ENCODE measurements at places on chromosomes 7 and 10.

DNA sequence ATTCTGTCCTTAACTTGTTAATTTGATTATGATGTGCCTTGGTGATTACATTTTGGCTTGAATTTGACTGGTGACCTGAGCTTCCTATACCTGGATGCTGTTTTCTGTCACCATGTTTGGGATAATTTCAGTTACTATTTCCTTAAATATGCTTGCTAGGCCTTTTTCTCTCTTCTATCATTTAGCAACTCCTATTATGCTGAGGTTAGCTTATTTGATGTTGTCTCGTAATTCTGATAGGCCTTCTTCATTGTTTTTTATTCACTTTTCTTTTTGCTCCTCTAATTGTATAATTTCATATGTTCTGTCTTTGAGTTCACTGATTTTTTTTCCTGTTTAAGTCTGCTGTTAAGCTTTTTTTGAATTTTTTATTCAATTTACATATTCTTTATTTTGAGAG is 184.9 kb downstream of the ITGB1 start:
- no peak for DNase-seq

DNA sequence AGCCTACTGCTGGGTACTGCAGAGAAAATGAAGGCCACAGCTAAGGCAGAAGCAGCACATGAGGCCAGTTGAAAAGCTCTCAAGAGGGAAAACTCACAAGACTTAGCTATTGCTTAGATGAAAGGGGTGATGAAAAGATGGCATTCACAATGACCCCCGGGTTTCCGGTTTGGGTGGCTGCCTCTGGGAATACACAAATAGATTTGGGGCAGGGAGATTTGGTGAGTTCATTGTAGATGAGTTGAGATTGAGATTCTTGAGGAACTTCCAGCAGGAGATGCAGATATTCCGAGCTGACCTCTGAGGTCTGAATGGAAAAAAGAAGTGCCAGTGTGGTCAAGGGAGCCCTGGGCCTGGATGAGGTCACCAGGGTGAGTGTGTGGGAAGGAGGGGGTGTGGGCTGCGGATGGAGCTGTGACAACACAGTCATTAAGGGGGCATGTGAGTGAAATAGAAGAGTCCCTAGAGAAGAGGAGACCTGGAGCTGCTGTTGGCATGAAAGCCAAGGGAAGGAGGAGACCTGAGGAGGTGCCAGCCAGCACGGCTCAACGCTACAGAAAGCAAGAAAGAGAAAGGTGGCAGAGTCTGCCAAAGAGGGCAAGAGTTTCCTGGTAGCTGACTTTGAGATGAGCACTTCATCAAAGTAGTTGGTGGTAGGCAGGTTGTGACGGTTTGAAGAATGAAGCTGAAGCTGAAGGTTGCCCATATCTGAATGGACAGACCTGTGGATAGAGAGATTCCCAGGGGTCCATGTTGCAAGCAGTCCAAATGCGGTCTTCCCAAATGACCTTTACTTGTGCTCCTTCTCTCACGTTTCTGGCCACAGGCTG is 43.7 kb downstream of the HIF1AN start:
- DNase-seq: no peak

GRCh38 chr10:122261584-122261983 is 9.5 kb upstream of the BTBD16 start:
- no peak for DNase-seq

- no peak for DNase-seq
Measured at GRCh38 chr7:129671266-129671665, 59.7 kb downstream of the NRF1 start.

DNA sequence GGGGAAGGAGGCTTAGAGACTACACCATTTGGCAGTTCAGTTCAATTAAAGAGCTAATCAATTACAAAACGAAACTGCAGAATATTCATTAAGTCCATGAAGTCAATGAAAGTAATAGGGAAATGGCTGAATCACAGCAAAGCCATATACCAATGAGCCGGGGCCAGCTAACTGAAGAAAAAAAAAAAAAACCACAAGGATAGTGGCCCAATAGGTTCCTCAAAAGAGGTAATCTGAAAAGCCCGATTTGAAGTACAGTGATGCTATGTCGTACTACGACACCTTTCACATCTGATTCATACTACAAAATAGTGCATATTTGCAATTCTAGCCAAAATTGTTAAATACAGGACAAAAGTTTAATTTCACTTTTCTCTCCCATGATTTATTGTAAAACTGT is 2.5 kb downstream of the ARHGAP12 start:
- no peak for DNase-seq

GRCh38 chr7:2269991-2270460 is 28.0 kb downstream of the NUDT1 start:
- no peak for DNase-seq

- DNase-seq: no peak
Measured at GRCh38 chr10:30111340-30112022, 52.1 kb upstream of the JCAD start.

GRCh38 chr7:104185346-104185745 is 22.5 kb downstream of the ORC5 start:
- DNase-seq: no peak

DNA sequence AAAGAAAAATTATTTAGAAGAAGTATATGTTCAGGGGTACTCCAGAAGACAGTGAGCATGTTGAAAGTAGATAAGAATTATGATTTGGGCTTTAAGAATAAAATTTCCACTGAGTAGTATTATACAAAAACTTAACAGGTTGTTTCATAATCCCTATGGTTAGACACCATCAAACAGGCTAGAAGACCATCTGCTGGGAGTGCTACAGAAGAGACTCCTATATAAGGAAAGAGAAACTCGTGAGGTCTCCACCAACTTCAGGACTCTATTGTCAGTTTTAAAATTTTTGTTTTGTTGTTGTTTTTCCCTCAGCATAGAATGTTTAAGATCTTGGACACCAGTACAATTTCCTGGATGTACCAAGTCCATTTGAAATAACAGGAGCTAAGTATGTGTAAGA is 13.1 kb downstream of the DNAJC1 start:
- no peak for DNase-seq

DNA sequence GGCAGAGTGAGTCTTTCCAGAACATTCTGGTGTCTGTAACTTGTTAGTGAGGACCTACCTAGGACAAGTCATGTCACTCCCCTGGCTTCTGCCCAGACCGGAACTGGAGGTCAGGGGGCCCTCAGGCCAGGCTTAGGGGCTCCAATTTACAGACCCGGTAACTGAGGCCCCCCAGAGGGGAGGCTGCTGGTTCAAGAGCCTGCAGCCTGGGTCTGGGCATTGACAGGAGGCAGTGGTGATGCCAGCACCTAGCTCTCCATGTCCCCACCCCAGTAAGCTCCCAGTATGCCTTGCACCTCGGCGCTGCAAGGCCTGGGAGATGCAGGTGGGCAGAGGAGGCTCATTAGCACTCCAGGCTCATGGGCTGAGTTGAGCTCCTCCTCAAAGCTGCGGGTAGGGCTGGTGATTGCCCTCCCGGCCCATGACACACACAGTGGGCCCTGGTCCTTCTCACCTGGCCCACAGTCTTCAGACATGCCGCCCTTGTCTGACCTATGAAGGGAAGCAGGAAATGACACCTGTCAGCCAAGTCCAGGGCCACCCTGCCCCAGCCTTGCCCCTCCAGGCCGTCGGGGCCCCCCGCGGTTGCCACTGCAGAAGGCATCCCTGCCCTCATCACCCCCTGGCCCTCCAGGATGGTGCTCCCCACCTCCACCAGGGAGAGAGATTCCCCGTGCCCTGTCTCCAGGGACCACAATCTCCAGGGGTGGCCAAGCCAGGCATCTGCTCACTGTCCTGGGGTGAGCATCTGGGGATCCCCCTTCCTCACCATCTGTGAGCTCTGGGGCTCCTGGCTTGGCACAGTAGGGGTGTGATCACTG is 88.3 kb upstream of the TMEM248 start:
- DNase-seq: no peak

DNA sequence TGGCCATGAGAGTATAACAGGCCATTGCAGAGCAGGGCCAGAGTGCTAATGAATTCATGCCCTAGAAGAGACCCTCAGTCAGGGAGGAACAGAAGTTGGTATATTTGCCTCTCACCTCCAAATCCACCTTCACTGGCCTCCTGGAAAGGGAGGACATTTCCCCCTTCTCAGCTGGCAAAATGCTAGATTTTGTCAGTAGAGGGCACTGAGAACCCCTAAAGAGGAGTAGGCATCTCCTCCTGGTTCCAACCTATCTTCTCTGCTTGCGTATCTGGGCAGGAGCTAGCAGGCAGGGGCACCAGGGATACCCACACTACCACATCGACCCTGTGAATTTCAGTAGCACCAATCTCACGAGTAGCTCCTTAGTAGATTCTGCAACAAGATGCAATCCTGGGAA is 79.8 kb upstream of the GHITM start:
- no peak for DNase-seq

DNA sequence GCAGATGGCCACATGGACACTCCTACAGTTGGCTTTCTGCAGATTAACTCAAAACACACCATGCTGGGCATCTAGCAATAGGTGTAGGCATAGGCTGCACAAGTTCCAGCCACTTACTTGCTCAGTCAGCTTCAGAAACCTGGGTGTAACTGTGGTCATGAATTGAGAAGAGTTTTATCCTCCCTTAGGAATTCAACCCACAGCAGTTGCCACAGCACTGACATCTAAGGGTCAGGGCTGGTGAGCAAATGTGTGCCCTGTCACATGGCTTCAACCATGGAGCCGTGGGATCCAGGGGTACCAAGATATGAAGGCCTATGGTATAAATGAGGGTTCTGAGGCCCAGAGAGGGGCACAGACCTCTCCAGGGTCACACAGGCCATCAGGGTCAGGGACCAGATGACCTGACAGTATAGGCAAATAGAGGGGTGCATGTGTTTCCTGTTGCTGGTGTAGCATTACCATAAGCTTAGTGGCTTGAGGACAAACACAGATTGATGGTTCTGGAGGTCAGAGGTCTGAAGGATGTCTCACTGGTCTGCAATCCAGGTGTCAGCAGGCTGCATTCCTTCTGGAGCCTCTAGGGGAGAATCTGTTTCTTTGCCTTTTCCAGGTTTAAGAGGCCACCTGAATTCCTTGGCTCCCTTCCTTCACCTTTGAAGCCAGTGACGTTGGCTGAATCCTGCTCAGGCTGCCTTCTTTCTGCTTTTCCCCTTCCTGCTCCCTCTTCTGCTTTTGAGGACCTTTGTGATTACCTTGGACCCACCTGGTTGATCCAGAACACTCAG is 24.1 kb downstream of the MINDY4 start:
- DNase-seq: no peak

- DNase-seq: no peak
Measured at GRCh38 chr10:116257785-116258184, 15.2 kb downstream of the GFRA1 start.

GRCh38 chr7:156780724-156781455 is 112.1 kb downstream of the LMBR1 start:
- no peak for DNase-seq

DNA sequence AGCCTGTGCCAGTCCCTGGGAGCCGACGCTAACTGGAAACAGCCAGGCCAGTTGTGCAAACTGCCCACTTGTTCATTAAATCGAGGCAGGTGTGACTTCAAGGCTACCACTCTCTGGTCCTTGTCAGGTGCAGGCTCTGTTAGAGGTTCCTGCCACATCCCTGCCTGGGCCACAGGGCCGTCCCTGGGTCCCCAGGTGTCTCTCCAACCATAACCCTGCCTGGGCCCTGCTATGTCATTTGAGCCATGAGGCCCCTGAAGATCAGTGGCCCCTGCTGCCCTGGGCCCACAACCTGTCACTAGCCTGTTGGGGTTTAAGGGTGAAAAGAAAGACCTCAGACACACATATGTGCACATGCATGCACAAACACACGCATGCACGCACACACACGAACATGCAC is 326.9 kb downstream of the TNS3 start:
- no peak for DNase-seq

DNA sequence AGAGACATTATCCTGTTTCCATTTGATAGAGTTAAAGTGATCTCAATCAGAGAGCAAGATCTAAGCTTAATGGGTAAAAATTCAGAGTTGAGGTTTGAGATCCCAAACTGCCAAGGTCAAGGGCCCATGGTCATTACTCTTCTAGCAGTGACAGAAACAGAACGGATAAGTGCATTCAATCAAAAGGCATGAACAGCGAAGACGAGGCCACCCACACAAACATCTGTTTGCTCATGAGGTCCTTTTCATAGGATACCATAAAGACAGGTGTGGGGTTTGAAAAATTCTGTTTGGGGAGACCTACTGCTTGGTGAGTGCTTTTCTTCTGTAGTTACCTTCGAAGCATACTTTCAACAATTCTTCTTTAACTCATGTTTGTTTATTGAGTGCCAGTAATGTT is 58.3 kb downstream of the SEMA3C start:
- no peak for DNase-seq

- no peak for DNase-seq
Measured at GRCh38 chr10:128209862-128210214, 83.6 kb upstream of the MKI67 start.

- DNase-seq: no peak
Measured at GRCh38 chr7:133053321-133053891, 28.5 kb downstream of the CHCHD3 start.

- DNase-seq: no peak
Measured at GRCh38 chr7:154371424-154371823, 319.2 kb downstream of the DPP6 start.

GRCh38 chr7:50718311-50718710 is 64.4 kb downstream of the GRB10 start:
- DNase-seq: no peak

DNA sequence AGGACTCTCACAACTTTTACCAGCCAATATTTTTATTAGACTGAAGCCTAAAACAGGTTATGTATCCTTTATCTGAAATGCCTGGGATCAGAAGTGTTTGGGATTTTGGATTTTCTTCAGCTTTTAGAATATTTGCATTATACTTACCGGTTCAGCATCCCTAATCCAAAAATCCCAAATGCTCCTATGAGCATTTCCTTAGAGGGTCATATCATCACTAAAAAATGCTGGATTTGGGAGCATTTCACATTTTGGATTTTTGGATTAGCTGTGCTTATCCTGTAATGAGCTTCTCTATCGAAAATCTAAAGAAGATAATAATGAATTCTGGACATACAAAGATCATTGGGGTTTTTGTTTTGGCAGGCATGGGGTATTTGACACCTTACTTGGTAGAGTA is 53.0 kb downstream of the RALA start:
- no peak for DNase-seq

GRCh38 chr10:62317257-62317656 is 48.6 kb upstream of the RTKN2 start:
- no peak for DNase-seq

GRCh38 chr7:30436518-30436917 is 42.1 kb downstream of the NOD1 start:
- DNase-seq: no peak

DNA sequence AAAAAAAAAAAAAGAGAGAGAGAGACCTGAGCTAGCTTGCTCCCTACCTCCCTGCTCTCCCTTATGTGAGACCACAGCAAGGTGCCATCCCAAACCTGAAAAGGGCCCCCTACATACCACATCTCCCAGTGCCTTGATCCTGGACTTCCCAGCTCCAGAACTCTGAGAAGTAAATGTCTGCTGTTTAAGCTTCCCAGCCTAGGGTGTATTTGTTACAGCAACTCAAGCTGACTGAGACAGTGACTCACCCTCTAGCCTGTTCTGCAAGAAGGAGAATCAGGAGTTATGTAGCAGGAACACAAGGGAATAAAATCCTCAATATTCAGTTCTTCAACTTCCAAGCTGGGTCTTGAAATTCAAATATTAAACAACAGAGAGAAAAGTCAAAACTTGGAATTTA is 52.1 kb upstream of the TMEM72 start:
- no peak for DNase-seq
